ENCODE measurements at places on chromosomes 1 and 21. TPM values are rescaled to one million over a fixed set of nuclear protein-coding genes. Genes with fewer than 3 reads are reported as not detected.

Gene RCC1
- 26.3 TPM for total RNA-seq

Gene SELL
- 0.79 TPM for total RNA-seq

Gene GRHL3
- total RNA-seq: not detected

Gene FCAMR
- not detected for total RNA-seq

Gene TNNT2
- total RNA-seq: not detected

Gene LCE2A
- not detected for total RNA-seq

Gene MSH4
- 0.06 TPM for total RNA-seq

Gene S100A9
- not detected for total RNA-seq

Gene RABGGTB
- 67.4 TPM for total RNA-seq

Gene SH3D21
- total RNA-seq: 1.3 TPM

Gene KAZN
- 5.3 TPM for total RNA-seq

Gene EPHA2
- total RNA-seq: 35.3 TPM

Gene GJB3
- not detected for total RNA-seq

Gene TMCC2
- 0.53 TPM for total RNA-seq

Gene MYBPH
- 0.06 TPM for total RNA-seq

Gene RRP1B
- total RNA-seq: 14.4 TPM

Gene OR10Z1
- not detected for total RNA-seq

Gene LRRC3
- total RNA-seq: 0.25 TPM

Gene ASCL5
- not detected for total RNA-seq

Gene HRNR
- not detected for total RNA-seq

Gene KPRP
- total RNA-seq: not detected

Gene SPRR5
- total RNA-seq: not detected

Gene UBL4B
- not detected for total RNA-seq

Gene LEFTY1
- 0.06 TPM for total RNA-seq

Gene OR2T29
- total RNA-seq: not detected

Gene TMEM59
- total RNA-seq: 336 TPM

Gene CRNN
- total RNA-seq: not detected

Gene PEX19
- 43.6 TPM for total RNA-seq

Gene C1orf105
- not detected for total RNA-seq

Gene MEF2D
- 13.2 TPM for total RNA-seq

Gene OR6F1
- total RNA-seq: not detected

Gene GRIK3
- total RNA-seq: not detected

Gene UHMK1
- 74.4 TPM for total RNA-seq

Gene S100B
- total RNA-seq: 0.12 TPM

Gene GPR137B
- total RNA-seq: 11.3 TPM

Gene CLEC20A
- not detected for total RNA-seq

Gene KDM1A
- total RNA-seq: 63.7 TPM

Gene FOXO6
- total RNA-seq: 0.06 TPM

Gene ZZZ3
- total RNA-seq: 61.7 TPM

Gene ASAP3
- total RNA-seq: 14.7 TPM

Gene TINAGL1
- total RNA-seq: 212 TPM

Gene S100A11
- total RNA-seq: 75.0 TPM

Gene PEAR1
- 15.9 TPM for total RNA-seq

Gene RAP1A
- 25.9 TPM for total RNA-seq

Gene RNU1-2
- 1,390 TPM for total RNA-seq

Measured in aortic smooth muscle cell (primary cell).